ENCODE measurements at places on chromosomes 11 and 22. TPM values are rescaled to one million over a fixed set of nuclear protein-coding genes. Genes with fewer than 3 reads are reported as not detected.

DNA sequence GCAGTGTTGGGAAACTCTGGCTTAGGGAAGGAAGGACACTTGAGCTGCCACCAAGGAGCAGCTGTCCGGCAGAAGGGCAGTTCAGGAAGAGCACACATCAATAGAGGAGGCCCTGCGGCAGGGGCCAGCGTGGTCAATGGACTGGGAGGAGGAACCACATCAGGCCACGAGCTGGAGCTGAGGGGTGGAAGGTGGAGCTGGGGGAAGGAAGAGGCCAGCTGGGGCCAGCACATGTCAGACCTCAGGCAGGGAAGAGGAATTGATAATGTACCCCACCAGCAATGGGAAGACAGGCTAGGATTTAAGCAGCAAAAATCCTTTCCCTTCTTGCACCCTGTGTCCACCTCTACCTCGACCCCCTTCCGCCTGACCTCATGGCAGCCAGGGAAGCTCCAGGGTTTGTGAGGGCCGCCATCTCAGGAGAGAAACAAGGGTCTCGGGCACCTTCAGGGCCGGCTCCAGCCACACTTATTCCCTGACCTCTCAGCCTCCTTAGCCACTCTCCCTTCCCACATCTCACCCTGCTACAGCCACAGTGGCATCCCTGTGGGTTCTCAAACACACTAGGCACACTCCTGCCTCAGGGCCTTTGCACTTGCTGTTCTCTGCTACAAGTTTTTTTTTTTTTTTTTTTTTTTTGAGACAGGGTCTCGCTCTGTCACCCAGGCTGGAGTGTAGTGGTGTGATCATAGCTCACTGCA, 157.8 kb upstream of the GRK3 start:
- DNase-seq, result no peak

Gene PRDM11
- 3.6 TPM for total RNA-seq

Gene PRODH
- total RNA-seq, result not detected

Gene ISX
- total RNA-seq, result not detected

Gene GGT5
- 0.44 TPM for total RNA-seq
